ENCODE measurements at places on chromosomes 1 and 21.

- DNase-seq = no peak
Measured at GRCh38 chr21:41102281-41102680, 65.7 kb upstream of the BACE2 start.

DNA sequence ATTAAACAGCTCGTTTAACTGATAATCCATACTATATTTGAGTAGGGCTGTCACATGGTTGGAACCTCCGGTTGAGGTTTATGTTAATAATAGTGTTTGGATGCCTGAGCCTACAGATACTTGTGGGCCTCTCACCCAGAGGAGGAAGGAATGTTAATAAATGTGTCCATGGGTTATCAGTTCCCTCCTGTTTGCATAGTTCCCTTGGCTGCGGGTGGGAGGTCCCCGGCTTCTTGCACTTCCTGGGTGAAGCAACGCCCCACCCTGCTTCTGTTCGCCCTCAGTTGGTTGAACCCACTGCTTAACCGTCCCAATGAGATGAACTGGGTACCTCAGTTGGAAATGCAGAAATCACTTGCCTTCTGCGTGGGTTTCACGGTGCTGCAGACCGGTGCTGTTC, 23.6 kb upstream of the GBP1 start:
- DNase-seq = no peak

GRCh38 chr1:32895325-32896215, 5.6 kb downstream of the TMEM54 start:
- no peak for DNase-seq

- no peak for DNase-seq
Measured at GRCh38 chr1:65846866-65847265, 54.2 kb downstream of the PDE4B start.

DNA sequence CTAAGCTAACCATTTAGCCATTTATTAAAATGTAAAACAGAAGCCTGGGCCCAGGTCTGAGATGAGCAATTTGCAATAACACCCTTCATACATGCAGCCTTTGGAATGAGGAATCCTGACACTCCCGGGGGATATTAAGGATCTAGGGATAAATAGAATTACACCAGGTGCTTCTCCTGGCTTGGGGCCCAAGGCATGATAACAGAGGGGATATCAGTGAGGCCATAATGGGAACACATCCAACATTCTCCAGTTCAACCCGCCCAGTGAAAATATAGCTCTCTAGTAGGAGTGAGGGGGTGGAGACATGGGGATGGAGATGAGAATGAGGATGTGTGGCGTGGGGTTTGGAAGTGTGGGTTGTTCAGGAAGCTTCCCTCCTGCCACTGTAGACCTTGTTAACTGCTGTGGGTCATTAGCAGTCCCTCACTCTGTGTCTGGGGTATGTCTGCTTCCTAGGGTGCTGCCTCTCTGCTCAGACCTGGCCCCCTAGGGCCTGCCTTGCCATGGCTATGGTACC, 57.9 kb upstream of the KANK4 start:
- no peak for DNase-seq

GRCh38 chr1:168939110-168939946, 167.2 kb upstream of the ATP1B1 start:
- DNase-seq = no peak

GRCh38 chr1:218772575-218772974, 401.1 kb upstream of the LYPLAL1 start:
- DNase-seq = no peak

- DNase-seq = no peak
Measured at GRCh38 chr1:240138867-240139266, 47.2 kb downstream of the FMN2 start.

GRCh38 chr1:110210604-110211495, 736 bp downstream of the KCNC4 start:
- DNase-seq = peak; percentile 58

GRCh38 chr1:172638885-172639831, 19.7 kb upstream of the FASLG start:
- peak; percentile 91 for DNase-seq
